Effector CD8-positive, alpha-beta T cell (primary cell): ENCODE measurements at places on chromosomes 6 and 20.

GRCh38 chr6:23081701-23082100 is 512.3 kb downstream of the HDGFL1 start:
- no peak for DNase-seq

GRCh38 chr6:121849477-121849876 is 414.0 kb downstream of the GJA1 start:
- DNase-seq: no peak

DNA sequence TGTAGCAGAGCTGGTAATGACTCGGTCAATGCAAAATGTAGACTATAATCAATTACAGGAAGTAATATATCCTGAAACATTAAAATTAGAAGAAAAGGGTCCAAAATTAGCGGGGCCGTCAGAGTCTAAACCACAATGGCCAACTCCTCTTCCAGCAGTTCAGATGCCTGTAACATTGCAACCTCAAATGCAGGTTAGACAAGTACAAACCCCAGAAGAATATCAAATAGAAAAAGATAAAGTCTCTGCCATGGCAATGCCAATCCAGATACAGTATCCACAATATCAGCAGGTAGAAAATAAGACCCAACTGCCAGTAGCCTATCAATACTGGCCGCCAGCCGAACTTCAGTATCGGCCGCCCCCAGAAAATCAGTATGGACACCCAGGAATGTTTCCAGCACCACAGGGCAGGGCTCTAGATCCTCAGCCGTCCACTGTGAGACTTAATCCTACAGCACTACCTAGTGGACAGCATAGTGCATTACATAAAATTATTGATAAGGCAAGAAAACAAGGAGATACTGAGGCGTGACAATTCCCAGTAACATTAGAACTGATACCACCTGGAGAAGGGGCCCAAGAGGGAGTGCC is 158.4 kb downstream of the GPX5 start:
- no peak for DNase-seq

DNA sequence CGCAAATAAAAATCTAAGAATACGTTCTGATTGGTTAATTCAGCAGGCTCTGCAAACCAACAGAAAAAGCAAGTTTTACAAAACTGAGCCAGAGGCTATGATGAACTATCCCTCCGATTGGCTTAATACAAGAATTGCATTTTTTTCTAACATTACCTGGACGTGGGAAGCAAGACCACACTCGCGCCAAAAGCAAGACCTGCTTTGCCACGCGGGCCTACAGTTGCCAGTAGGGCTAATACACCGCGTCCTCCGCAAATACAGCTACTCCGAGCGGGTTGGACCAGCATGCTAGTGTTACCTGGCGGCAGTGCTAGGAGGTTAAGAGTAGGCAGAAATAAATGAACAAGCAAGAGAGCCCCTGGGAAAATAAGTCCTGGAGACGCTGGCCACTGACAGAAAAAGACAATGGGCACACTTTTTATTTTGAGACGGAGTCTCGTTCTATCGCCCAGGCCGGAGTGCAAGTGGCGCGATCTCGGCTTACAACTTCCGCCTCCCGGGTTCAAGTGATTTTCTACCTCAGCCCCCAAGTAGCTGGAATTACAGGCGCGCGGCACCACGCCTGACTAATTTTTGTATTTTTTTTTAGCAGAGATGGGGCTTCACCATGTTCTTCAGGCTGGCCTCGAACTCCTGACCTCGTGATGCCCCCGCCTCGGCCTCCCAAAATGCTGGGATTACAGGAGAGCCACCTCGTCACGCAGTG is 131.9 kb upstream of the BTN3A2 start:
- DNase-seq: no peak

- DNase-seq: peak; percentile 11
Measured at GRCh38 chr20:44532981-44533331, 11.1 kb upstream of the SERINC3 start.
